A549 treated with Mapracorat at 1 μM for 4 hours (cell line): ENCODE measurements at places on chromosomes 5 and 9. TPM values are rescaled to one million over a fixed set of nuclear protein-coding genes. Genes with fewer than 3 reads are reported as not detected.

SLC34A3 gene
- total RNA-seq, result 0.08 to 0.28 TPM (median 0.09 TPM) in 3 of 5 replicates, not detected in the others

SEPTIN8 gene
- total RNA-seq, result 16.2 to 21.1 TPM (median 20.2 TPM) in 5 replicates

IFNA21 gene
- not detected in 5 replicates for total RNA-seq

SAXO1 gene
- not detected in 5 replicates for total RNA-seq

QRFP gene
- not detected in 5 replicates for total RNA-seq

SPOCK1 gene
- total RNA-seq, result 12.1 to 17.6 TPM (median 17.1 TPM) in 5 replicates

IL31RA gene
- 1.0 to 1.5 TPM (median 1.3 TPM) in 5 replicates for total RNA-seq

RECK gene
- total RNA-seq, result 5.2 to 6.2 TPM (median 5.8 TPM) in 5 replicates

TCF7 gene
- total RNA-seq, result 10.7 to 12.3 TPM (median 11.9 TPM) in 5 replicates

SH2D3C gene
- total RNA-seq, result 0.06 to 0.15 TPM (median 0.09 TPM) in 5 replicates

EIF4E1B gene
- not detected in 5 replicates for total RNA-seq

PLK2 gene
- total RNA-seq, result 42.5 to 50.1 TPM (median 44.2 TPM) in 5 replicates

STKLD1 gene
- 0.90 to 1.7 TPM (median 1.1 TPM) in 5 replicates for total RNA-seq

ASPN gene
- not detected in 5 replicates for total RNA-seq

IDNK gene
- 5.7 to 8.2 TPM (median 6.9 TPM) in 5 replicates for total RNA-seq
